ENCODE measurements at places on chromosomes 11 and 22.

DNA sequence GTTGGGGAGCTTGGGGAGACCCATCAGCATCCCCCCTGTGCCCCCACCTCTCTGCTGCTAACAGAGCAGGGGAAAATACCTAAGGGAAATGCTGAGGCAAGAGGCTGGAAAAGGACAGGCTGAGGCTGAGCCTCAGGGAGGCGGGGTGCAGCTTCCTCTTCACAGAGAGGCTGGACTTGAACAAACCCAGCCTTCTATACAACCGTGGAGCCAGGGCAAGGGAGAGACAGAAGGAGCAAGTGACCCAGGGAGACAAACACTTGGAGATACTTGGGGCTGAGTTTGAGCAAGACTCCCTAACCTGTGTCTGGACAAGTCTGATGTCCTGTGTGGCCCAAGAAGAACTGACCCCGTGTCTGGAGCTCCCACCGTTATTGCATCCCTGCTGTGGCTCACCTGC, at the start of gene SLCO2B1:
Gene SLCO2B1 (plus strand): TSS at position 229 of the 400 bp plus-strand sequence. CDS start 275 bp downstream, outside the sequence.
- DNase-seq = peak; percentile 60

DNA sequence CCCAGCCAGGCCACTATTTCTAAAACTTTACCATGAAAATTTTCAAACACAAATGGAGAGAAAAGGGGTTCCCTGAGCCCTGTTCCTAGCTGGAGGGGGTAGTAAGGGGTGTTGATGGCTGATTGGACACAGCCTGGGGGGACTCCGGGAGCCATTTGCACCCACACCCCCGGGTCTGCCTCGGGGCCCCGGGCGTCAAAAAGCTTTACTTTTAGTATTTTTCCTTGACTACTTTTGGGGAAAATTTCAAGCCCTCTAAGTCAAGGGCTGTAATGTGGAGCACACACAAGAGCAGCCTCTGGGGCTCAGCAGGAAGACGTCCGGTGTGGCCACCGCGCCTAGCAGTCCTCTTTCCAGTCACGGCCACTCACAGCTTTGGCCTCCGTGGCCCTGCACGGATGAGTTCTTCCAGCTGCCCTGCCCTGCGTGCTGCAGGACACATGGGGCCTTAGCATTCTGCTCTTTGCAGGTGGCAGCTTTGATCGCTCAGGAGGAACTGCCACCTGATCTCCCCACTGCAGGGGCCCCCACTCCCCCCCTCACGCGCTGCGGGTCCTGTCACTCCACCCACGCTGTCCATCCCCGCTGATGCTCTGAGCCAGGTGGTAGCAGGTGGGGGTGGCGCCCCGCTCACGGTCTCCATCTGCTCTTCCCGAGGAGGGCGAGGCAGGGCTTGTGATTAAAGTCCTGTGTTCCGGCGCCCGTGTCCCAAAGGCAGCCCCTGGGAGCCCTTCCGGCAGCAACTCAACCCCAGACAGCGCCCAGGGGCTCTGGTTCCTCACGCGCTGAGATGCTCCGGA, 14.4 kb downstream of the RNH1 start:
- DNase-seq = no peak

DNA sequence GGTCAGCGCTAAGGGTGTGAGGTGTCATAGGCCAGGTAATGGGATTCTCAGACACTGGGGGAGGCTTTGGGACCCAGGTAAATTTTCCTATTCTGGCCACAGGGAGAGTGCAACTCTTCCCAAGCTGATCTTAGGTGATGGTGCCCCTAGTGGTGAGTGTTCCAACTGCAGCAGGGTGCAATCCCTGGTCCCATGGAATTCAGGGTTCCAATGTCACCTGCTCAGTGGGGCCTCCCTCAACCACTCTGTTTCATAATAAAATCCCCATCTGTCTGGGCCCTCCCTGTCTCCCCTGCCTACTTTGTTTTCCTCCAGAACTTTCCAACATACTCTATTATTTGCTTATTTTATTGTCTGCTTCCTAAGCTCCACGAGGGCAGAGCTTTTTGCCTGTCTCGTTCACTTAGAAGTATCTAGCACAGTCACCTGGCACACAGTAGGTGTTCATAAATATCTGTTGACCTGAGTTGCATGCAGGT, 2.9 kb upstream of the SGSM1 start:
- peak; percentile 50 for DNase-seq

DNA sequence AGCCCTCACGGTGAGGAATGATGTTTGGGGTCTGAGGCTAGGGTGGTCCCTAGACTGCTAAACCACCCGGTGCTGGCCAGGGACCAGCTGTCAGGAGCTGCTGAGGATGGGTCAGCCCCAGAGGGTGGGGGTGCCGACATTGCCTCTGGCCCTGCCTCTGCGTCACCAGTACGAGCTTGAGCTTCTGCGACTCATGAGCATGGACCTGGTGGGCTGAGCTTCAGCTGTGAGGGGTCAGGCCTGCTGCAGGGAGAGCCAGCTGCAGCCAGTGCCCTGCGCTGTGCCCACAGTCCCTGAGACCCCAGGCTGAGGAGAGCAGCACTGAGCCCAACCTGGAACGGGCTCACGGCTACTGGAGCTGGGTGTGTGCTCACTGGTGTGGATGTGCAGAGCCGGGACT, 7.0 kb downstream of the DERL3 start:
- DNase-seq = no peak

DNA sequence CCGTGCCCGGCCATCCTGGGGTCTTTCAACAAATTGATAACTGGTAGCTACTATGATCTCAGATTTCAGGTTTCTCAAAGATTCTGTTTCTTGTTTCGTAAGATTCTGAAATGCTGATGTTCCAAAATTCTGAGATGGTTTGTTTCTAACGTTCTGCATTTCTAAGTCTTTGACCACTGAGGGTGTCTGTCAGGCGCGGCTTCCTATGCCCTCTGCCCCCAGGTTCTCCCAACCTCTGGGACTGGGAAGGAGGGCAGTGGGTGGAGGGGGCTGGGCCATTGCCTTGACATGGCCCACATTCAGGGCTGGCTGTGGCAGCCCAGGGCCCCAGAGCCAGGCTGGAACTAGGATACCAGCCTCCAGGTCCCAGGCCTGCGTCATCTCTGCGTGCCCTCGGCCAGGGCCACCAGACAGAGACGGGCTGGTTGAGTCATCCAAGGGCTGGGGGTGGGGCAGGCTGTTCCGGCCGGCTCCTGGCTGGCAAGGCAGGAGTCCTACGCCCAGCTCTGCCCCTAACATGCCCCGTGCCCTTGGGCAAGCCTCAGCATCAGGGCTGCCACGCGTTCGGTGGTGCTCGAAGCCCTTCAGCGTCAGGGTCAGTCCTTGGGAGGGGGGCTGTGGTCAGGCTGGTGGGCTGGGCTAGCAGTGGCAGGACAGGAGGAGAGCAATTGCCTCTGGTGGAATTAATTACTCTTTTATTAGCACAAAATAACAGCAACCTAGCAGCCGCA, 5.2 kb downstream of the TMEM134 start:
- peak; percentile 89 for DNase-seq

DNA sequence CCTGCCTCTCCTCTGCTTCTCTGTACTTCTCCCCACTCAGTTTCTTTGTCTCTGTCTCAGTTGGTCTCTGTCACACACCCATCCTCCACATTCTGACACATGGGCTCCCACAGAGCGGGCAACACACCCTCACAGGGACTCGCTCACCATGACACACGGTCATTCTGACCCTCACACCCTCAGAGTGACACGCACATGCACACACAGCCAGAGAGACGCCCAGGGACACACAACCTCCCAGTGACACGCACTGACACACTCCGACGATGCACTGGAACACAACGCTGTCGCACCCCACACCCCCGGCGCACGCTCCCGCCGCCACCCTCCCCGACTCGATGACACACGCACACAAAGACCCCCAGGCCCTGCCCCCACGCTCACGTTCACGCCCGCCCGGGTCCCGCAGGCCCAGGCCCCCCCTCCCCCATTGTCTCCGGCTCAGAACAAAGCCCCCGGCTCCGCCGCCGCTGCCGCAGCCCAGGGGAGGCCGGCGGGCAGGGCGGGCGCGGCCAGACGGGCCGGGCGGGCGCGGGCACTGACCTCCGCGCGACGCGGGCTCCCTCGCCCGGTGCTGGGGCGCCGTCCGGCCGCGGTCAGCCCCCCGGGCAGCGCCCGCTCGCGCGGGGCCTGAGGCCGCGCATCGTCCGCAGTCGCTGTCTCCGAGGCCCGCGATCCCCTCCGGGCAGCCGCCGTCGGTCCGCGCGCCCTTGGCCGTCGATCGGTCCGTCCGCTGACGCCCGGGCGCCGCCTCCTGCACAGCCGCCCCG, 404 bp downstream of the DCHS1 start:
- DNase-seq = no peak

- DNase-seq = no peak
Measured at GRCh38 chr11:114044042-114044871, 15.3 kb upstream of the ZBTB16 start.

DNA sequence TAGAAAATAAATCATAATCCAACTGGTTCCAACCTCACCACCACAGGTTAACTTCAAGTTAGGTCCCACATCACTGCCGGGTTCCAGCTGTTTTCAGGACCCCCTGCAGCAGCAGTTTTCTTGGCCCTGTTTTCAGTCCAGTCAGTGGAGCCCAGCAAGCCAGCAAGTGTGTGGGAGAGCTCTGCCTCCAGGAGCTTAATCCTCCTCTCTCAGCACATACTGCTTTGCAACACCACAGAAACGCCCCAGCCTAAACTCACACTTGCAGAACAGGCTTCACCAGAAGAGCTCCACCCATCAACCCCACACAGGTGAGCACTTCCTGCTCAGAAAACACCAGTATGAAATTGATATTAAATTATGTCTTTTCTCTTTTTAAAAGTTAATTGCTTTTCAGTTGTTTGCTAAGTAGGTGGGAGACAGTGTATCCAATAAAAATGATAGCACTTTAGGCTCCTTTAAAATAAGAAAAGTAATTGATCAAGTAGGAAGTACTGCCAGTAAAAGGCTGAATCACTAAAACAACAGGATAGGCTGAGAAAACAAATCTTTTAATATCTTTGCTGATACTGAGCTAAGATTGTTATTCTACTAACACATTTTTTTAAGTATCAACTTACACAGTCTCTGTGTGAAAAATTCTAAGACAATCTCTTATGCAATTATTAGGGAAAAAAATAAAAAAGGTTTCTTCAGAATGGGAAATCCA, 81.5 kb upstream of the TP53AIP1 start:
- DNase-seq = no peak

GRCh38 chr22:46245511-46245910, 4.6 kb downstream of the CDPF1 start:
- no peak for DNase-seq

DNA sequence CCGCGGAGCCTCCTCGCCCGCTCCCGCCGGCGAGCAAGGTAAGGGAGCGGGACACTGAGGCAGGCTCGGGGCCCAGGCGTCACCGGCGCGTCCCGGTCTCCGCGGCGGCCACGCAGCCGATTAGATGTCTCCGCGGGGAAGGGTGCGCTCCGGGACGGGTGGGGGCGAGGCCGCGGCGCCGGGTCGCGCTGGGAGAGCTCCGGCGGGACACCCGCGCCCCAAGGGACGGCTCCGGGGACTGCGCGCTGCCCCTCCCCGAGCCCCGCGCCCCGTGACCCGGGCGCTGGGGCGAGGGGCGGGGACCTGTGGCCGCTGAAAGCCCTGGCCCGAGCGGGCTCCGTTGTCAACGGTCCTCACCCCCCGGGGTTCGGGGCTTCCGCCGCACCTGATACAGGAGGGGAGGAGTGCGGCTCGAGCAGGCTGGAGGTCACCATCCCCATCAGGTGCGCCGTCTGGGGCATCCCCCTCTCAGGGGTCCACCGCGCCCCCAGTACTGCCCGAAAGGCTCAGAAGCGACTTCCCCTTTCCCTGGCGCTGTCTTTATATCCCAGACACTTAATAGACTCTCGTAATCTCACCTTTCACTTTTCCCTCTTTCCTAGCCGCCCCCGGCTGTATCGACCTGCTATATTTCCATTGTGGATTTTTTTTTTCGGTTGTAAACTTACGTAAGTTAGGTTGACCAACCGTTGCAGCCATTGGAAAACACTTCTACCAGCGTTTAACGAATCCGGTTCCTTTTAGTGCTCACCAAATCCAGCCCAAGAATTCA, 573 bp downstream of the PPFIA1 start:
- peak; percentile 42 for DNase-seq

GRCh38 chr11:104118105-104118744, 45.7 kb downstream of the PDGFD start:
- DNase-seq = no peak

GRCh38 chr11:8290081-8290810, 26.6 kb upstream of the LMO1 start:
- DNase-seq = no peak

GRCh38 chr11:8698379-8698851, 15.8 kb downstream of the RPL27A start:
- DNase-seq = no peak

DNA sequence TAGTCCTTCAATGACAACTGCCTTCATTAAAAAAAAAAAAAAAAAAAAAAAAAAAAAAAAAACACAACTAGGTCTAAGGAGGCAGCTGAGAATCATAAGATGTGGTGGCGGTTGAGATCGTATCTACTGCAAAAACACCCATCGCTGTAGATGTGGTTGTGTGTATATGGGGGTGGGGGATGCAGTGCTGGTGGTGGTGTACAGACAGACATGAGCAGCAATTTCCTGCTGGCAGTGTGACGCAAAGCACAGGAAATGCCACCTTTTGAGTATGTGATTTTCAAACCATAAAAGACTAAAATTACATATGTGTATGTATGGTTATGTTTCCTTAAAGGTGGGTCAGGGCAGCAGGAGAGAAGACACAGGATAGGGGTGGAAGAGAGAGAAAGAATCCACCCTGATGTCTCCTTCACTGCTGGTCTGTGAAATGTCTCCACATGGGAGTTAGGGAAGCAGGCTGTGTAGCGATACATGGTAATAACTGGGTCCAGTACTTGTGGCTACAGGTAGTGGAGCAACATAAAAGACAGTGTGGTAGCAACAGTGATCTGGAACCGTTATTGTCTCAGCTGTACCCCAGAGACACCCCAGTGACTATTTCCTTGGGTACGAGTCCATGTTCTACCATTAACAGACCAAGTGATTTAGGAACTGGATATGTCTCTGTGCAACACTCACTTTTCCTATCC, 57.9 kb downstream of the SYTL2 start:
- no peak for DNase-seq

DNA sequence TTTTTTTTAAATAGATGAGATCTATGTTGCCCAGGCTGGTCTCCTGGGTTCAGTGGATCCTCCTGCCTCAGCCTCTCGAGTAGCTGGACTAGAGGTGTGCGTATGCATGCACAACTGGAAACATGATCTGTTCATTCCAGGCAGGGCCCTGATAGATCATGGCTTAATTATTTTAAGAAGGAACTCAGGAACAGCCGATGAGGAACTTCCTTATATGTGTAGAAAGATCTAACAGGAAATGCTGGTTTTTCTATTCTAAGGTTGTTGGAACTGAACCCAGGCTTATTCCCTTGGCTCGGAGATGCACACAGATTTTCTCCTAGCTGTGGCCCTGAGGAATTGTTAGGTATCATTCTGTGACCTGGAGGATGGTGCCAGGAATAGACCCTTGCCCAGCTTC, 32.4 kb downstream of the SPECC1L start:
- DNase-seq = peak; percentile 42

DNA sequence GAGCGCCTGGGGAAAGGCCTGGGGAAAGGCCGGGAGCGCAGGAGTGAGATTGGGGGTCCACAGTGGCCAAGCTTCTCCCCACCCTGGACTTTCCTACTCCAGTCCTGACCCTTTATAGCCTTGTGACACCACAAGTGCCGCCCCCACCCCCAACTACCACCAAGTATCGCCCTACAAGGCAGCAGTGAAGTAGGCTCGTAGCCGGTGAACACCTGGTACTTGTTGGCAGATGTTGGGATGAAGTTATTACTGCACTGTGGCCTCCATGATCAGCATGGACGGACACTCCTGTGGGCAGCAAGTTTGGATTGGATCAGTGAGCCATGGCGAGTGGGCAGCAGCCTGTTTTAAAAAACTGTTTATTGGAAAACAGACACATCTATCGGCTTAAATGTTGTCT, 45.0 kb downstream of the EIF3F start:
- no peak for DNase-seq

GRCh38 chr22:45094825-45095224, 68.9 kb upstream of the NUP50 start:
- DNase-seq = no peak

- no peak for DNase-seq
Measured at GRCh38 chr11:134157451-134157850, 66.3 kb downstream of the NCAPD3 start.

Measured in inflammatory macrophage (primary cell).